ENCODE measurements at places on chromosomes 13 and 19. TPM values are rescaled to one million over a fixed set of nuclear protein-coding genes. Genes with fewer than 3 reads are reported as not detected.

- DNase-seq = peak; percentile 75
Observed at GRCh38 chr19:55579766-55580621, 654 bp downstream of the ZNF579 start.

- DNase-seq = no peak
Observed at GRCh38 chr19:2524840-2525723, 49.2 kb downstream of the GADD45B start.

- DNase-seq = peak; percentile 57
Observed at GRCh38 chr19:2887391-2887914, 13.3 kb upstream of the ZNF57 start.

GRCh38 chr13:95588721-95589120 lies 36.2 kb downstream of the CLDN10 start:
- no peak for DNase-seq

DNA sequence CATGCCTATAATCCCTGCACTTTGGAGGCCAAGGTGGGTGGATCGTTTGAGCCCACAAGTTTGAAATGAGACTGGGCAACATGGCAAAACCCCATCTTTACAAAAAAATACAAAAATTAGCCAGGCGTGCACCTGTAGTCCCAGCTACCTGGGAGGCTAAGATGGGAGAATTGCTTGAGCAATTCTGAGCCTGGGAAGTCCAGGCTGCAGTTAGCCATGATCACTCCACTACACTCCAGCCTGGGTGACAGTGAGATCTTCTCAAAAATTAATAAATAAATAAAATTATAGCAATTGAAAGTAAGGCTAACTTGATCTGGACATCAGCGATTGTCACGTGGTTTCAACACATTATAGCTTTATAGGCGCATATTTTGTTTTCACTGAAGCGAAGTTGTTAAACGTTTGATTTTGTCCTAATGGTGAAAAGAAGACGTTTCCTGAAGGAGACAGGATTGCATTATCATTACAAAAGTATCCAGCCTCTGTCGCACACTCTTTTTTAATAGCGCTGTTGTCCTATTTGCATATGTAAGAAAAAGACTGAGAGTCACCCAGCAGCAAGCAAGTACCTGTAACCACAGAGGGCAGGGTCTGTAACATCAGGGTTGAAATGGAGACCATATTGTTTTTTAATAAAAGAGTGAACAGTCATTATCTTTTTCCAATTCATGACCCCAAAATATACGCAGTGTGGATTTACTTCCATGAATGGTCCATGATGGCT lies 335.7 kb downstream of the DCT start:
- no peak for DNase-seq

DNA sequence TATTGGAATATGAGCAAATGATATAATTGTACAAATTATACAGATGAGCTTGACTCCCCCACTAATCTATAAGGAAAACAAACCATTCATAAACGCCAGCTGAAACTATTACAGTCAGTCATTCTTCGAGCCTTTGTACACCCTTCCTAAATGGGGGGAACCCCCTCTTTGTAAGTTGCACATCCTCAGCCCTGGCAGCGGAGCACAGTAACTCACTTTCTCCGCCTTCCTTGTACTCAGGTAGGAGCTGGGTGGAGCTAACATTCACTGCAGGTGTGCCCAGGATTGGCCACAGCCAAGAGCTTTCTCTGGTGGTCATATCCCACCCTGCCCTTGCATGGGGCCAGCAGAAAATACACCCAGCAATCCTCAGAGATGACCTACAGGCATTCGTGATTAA lies 28.6 kb downstream of the PIN1 start:
- peak; percentile 70 for DNase-seq

DNA sequence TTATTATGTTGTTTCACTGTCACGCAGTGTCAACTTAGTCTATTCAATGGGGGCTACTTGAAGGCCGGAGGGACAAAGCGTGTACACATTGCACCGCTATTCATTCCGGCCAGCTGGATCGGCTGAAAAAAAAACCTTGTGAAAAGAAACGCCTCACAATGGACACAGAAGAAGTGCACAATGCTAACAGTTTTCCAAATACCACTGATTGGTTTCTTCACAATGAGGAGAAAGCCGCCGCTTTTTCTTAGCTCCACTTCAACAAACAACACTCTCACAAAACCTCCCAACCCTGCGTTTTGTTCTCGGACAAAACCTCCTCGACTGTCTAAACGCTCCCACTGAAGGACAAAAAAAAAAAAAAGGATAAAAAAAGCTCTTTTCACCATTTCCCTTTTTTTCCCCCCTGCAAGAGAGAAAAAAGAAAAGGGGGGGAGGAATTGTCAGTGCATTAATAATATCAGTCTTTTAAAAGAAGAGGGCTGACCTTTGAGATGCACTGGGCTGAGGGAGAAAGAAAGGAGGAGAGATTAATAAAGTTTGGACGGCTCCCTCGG lies 5.4 kb downstream of the SOX21 start:
- no peak for DNase-seq

- peak; percentile 93 for DNase-seq
Observed at GRCh38 chr19:44903602-44904425, 1.8 kb upstream of the APOE start.

DNA sequence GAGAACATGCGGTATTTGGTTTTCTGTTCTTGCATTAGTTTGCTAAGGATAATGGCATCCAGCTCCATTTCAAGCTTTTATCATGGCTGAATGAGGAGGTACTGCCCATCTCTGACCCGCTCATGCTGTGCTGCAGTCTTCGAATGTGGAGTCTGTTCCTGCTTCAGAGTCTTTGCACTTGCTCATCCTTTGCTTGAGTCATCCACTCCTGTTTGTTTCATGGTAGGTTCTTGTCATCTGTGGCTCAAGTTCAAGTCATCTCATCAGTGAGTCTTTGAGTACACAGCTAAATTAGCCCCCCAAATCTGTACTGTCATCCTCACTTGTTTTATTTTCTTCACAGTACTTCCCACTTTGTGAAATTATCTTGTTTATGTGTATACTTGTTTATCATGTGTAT lies 5.4 kb downstream of the UCHL3 start:
- no peak for DNase-seq

The ITGBL1 gene
- total RNA-seq = not detected

The NCAN gene
- total RNA-seq = not detected

The ELF1 gene
- total RNA-seq = 65.8 TPM

The FGF21 gene
- not detected for total RNA-seq

All from activated CD4-positive, alpha-beta T cell treated with anti-CD3 and anti-CD28 coated beads, Interleukin-2, amount 10 ng/mL, durations not matched to agents 24 days and 14 days (primary cell).